Activated naive CD8-positive, alpha-beta T cell treated with anti-CD3 and anti-CD28 coated beads, Interleukin-2, amount 10 ng/mL, durations not matched to agents 7 days and 5 days (primary cell): ENCODE measurements at places on chromosomes 7 and 10.

DNA sequence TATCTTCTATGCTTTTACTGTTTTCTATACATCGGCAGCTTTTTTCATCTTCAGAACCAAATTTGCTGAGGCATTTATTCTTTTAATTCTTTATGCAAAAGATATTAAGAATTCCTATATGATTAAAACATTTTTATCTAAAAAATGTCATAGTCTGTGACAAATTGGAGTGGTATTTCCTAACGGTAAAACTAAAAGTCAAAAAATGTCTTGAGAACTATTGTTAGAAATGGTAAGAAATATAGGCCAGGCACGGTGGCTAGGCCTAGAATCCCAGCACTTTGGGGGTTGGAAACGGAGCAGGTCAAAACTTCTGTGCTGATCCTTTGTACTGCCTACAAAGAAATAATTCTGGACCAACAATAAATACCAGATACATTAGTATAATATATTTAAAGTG is 57.7 kb upstream of the PRR15 start:
- H3K4me1 ChIP-seq = peaks cover 2% of the 10 kb centered on the region
- H3K4me3 ChIP-seq = no peak overlapping the region
- H3K27ac ChIP-seq = no peak overlapping the region
- no peaks in the 10 kb centered on the region for H3K36me3 ChIP-seq
- no peak for DNase-seq

GRCh38 chr7:68246189-68246633 is 1249.6 kb downstream of the TYW1 start:
- H3K4me3 ChIP-seq = no peak overlapping the region
- no peak for DNase-seq
- H3K27ac ChIP-seq = no peak overlapping the region
- no peaks in the 10 kb centered on the region for H3K27me3 ChIP-seq
- no peaks in the 10 kb centered on the region for H3K4me1 ChIP-seq

- no peak for DNase-seq
- H3K36me3 ChIP-seq = no peaks in the 10 kb centered on the region
- H3K4me3 ChIP-seq = no peak overlapping the region
These were observed 16.7 kb downstream of the LMTK2 start for GRCh38 chr7:98123365-98123696.

GRCh38 chr7:25544254-25544653 is 316.0 kb upstream of the NPVF start:
- peaks cover 4% of the 10 kb centered on the region for H3K4me1 ChIP-seq
- no peak overlapping the region for H3K27ac ChIP-seq
- no peak overlapping the region for H3K4me3 ChIP-seq
- H3K36me3 ChIP-seq = no peaks in the 10 kb centered on the region

- DNase-seq = no peak
- no peaks in the 10 kb centered on the region for H3K36me3 ChIP-seq
- peaks cover 2% of the 10 kb centered on the region for H3K27me3 ChIP-seq
These were observed 215.7 kb downstream of the BAMBI start for GRCh38 chr10:28892818-28893547.

DNA sequence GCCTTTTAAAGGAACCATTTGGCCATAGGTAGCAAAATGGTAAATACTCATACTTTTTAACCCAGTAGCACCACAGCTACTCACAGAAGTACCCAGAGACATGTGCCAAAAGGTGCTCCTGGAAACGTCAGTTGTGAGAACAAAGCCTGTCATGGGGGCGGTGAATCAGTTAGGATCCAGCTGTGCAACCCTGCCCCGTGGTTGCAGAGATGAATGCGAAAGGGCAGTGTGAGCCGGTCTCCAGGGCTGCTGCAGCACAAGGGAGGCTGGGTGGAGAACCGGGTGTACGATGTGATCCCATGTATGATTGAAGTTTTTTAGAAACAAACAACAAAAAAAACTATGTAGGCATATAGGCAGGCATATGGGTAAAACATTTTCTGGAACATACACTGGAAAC is 1.3 kb upstream of the LRRC18 start:
- peaks cover 2% of the 10 kb centered on the region for H3K27me3 ChIP-seq
- no peak overlapping the region for H3K4me3 ChIP-seq
- no peaks in the 10 kb centered on the region for H3K4me1 ChIP-seq
- DNase-seq = no peak
- no peaks in the 10 kb centered on the region for H3K36me3 ChIP-seq

DNA sequence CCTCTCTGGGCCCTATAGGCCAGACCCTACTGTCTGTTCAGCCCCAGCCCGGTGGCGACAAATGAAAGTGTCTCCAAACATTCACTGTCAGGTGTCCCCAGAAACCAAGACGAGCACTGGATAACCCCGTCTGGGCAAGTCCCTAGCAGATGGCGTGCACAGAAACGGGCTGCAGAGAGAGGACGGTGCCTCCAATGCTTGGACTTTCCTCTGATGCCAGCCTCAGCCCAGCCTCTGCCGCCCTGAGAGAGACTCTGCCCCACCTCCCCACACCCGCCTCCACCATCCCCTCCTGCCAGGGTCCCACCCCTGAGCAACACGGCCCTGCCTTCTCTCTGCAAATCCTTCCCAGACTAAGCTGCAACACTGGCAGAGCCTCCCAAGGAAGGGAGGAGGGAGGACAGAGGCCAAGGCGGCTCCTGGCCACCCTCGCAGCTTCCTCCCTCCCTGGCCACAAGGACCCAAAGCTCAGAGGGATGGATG is 7.4 kb upstream of the LFNG start:
- no peaks in the 10 kb centered on the region for H3K27me3 ChIP-seq
- DNase-seq = no peak
- peak overlapping the region; percentile 77 for H3K4me3 ChIP-seq

DNA sequence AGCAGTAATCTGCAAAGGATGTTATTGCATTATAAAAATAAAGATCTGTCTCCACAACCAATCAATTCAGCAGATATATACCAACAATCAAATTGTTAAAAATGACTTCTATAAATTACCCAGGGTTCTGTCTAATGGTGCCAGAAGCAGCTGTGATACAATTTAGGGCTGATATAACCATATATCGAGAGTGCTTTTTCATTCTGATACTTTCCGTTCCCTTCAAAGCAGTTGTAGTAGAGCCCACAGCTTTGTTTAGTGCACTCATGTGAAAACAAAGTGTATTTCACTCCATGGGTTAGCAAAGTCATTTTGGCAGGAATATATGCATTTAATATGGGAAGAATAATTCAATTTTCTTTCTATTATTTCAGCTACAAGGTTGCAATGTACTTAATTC is 83.1 kb upstream of the CHCHD3 start:
- H3K4me1 ChIP-seq = no peaks in the 10 kb centered on the region
- no peak overlapping the region for H3K4me3 ChIP-seq
- peaks cover 9% of the 10 kb centered on the region for H3K27me3 ChIP-seq
- DNase-seq = no peak
- no peaks in the 10 kb centered on the region for H3K36me3 ChIP-seq
